Calu3 (cell line): ENCODE measurements at places on chromosomes 7 and 10. TPM values are rescaled to one million over a fixed set of nuclear protein-coding genes. Genes with fewer than 3 reads are reported as not detected.

- no peak overlapping the region for H3K27ac ChIP-seq
- H3K36me3 ChIP-seq, result no peaks in the 10 kb centered on the region
- peaks cover 7% of the 10 kb centered on the region for H3K4me1 ChIP-seq
- peaks cover 14% of the 10 kb centered on the region for H3K27me3 ChIP-seq
Observed at GRCh38 chr10:62981096-62981495, 152.0 kb upstream of the NRBF2 start.

DNA sequence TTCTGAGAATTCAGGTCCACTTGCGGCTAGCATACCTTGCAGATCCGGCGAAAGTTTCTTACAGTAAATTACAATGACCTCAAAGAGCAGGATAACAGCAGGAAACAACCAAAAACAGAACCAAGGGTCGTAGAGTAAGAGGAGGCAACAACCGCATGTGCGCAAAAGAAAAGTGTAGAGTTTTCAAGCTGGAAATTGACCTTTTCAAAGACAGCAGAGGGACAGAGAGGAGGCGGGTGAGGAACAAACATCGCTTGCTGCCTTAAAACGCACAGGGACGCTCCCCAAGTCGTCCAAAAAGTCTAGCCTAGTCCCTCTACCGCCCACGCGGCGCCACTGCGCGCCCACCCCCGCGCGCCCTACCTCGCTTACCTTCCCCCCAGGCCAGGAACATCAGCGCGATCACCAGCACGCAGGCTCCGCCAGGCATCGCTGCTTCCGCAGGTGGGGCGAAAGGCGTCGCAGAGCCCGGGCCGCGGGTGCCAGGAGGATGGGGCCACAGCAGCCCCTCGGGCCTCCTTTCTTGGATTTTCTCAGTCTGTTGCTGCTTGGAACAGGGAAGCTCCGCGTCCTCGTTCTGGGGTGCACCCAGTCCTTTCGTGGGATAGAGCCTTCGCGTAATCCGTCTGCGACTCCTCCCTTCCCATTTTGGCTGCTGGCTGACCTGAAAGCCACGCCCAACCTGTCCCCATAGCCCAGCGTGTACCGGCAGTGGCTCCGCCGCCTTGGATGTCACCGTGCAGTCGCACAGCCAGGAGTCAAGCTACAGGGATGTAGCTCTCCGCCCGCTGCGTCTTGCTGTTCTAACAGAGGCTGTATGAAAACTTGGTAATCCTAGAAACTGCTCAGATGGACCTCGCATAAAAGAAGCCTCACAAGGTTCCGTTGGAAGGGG, at the start of gene VWDE:
TSS of gene VWDE (minus strand) at position 579 of the 895 bp plus-strand sequence. CDS start at position 430, 149 bp downstream.
- peak within 1 kb of the TSS; percentile 98 for H3K4me3 ChIP-seq
- no peaks in the 10 kb centered on the region for H3K27me3 ChIP-seq
- H3K36me3 ChIP-seq, result peaks cover 29% of the 10 kb centered on the region
- DNase-seq, result peak; percentile 91

DNA sequence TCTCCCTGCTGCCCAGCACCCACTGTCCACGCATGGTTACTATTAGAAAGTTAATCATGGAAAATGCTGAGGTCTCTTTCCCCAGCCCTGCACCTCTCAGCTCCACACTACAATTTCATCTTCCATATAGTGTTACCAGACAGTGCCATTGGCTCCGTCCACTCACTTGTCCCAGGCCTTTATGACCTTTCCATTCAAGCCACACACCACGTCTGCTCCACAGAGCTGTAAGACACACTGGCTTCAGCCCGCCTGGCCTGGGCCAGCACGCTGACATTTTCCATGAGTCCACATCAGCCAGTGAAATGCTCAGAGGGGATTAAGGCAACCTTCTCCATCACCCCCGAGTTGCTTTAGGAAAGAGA, 118.7 kb downstream of the KCNMA1 start:
- H3K4me1 ChIP-seq, result peaks cover 18% of the 10 kb centered on the region
- H3K27ac ChIP-seq, result no peak overlapping the region
- peaks cover 61% of the 10 kb centered on the region for H3K27me3 ChIP-seq
- DNase-seq, result no peak

CUL1 gene
- 37.8 and 39.4 TPM in 2 replicates for total RNA-seq

SLC16A9 gene
- total RNA-seq, result 2.2 and 2.4 TPM in 2 replicates

ANKRD7 gene
- 0.42 TPM in 1 of 2 replicates, not detected in the other for total RNA-seq

ADIRF gene
- 2.2 TPM in 1 of 2 replicates, not detected in the other for total RNA-seq

DNA sequence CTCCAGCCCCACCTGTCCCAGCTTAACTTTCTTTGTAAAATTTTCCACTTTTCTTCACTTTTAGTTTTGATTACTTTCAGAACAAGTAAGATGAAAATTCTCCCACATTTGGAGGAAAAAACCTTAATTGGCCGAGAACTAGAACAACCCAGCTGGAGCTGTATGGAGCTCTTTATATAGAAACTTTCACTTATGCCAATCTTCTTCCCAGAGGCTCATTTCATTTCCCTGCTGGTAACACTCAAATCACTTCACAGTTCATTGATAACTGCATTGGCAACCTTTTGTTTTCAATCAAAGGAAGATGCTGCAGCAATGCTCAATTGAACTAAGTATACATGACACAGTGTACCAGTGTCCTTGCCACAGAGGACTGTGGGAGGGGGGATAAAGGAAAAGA, 176.2 kb upstream of the NOBOX start:
- DNase-seq, result no peak
- no peaks in the 10 kb centered on the region for H3K4me1 ChIP-seq
- H3K4me3 ChIP-seq, result no peak overlapping the region
- no peaks in the 10 kb centered on the region for H3K27me3 ChIP-seq
- H3K27ac ChIP-seq, result no peak overlapping the region

- peak; percentile 42 for DNase-seq
- H3K36me3 ChIP-seq, result peaks cover 3% of the 10 kb centered on the region
- H3K4me3 ChIP-seq, result no peak overlapping the region
Observed at GRCh38 chr10:119090968-119091367, 10.4 kb upstream of the EIF3A start.

DNA sequence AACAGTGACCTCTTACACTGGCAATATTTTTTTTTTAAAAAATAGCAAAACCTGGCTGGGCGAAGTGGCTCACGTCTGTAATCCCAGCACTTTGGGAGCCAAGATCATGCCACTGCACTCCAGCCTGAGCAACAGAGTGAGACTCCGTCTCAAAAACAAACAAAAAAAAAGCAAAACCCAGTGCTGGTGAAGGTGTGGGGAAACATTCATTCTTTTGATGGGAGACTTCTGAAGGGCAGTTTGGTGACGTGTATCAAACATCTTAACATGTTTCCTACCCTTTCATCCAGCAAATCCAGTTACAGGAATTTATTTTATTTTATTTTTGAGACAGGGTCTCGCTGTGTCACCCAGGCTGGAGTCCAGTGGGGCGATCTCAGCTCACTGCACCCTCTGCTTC, 58.0 kb downstream of the CHST3 start:
- H3K4me1 ChIP-seq, result peaks cover 14% of the 10 kb centered on the region
- H3K36me3 ChIP-seq, result peaks cover under 1% of the 10 kb centered on the region
- H3K4me3 ChIP-seq, result no peak overlapping the region

- H3K4me3 ChIP-seq, result no peak overlapping the region
- no peaks in the 10 kb centered on the region for H3K27me3 ChIP-seq
- H3K36me3 ChIP-seq, result no peaks in the 10 kb centered on the region
Observed at GRCh38 chr10:112643600-112644264, 196.7 kb downstream of the VTI1A start.

DNA sequence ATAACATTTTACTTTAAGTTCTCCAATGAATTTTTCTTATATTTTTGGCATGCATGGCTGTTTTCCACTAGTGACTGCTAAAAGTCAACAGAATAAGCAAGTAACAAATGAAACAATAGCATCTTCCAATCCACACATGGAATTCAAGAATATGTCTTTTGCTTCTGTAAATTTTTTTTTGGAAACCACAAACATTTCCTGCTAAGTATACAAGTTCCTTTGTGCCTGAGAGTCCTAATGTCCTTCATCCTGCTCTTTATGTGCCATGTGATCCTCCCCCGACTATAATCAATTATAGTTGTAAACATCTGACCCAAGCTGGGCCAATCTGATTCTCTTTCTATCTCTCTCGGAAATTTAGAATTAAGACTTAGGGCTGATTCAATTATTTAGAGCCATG, 61.2 kb downstream of the PPP1R3C start:
- no peak for DNase-seq
- no peaks in the 10 kb centered on the region for H3K36me3 ChIP-seq
- H3K4me1 ChIP-seq, result peaks cover 2% of the 10 kb centered on the region
- no peaks in the 10 kb centered on the region for H3K27me3 ChIP-seq
- no peak overlapping the region for H3K4me3 ChIP-seq

- no peak overlapping the region for H3K27ac ChIP-seq
- H3K36me3 ChIP-seq, result peaks cover 12% of the 10 kb centered on the region
- DNase-seq, result no peak
- peaks cover 7% of the 10 kb centered on the region for H3K4me1 ChIP-seq
Observed at GRCh38 chr10:112991888-112992491, 41.9 kb downstream of the TCF7L2 start.

TFEC gene
- not detected in 2 replicates for total RNA-seq

DNA sequence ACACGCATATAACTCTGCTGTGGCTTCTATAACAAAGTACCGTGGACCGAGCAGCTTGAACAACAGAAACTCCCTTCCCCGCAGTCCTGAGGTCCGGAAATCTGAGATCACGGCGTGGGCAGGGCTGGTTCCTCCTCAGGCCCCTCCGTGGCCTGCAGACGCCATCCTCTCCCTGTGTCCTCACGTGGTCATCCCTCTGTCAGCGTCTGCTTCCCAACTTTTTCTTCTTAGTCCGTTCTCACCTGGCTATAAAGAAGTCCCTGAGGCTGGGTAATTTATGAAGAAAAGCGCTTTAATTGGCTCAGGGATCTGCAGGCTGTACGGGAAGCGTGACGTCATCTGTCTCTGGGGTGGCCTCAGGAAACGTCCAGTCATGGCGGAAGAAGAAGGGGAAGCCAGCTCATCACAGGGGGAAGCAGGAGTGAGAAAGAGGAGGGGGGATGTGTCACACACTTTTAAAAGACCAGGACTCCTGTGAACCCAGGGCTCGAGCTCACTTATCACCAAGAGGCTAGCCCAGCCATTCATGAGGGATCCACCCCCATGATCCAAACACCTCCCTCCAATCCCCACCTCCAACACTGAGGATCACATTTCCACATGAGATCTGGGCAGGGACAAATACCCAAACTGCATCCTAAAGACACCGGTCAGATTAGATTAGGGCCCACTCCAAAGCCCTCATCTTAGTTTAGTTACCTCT, 91.2 kb upstream of the INSIG1 start:
- H3K27ac ChIP-seq, result peak overlapping the region; percentile 86
- no peaks in the 10 kb centered on the region for H3K27me3 ChIP-seq
- no peak for DNase-seq
- H3K4me1 ChIP-seq, result peaks cover 55% of the 10 kb centered on the region
- H3K36me3 ChIP-seq, result peaks cover 14% of the 10 kb centered on the region

- no peak overlapping the region for H3K27ac ChIP-seq
- no peaks in the 10 kb centered on the region for H3K36me3 ChIP-seq
- H3K27me3 ChIP-seq, result peaks cover 8% of the 10 kb centered on the region
- no peak for DNase-seq
Observed at GRCh38 chr7:37738321-37738720, 54.8 kb downstream of the GPR141 start.

PPIF gene
- 77.2 and 86.2 TPM in 2 replicates for total RNA-seq

GRCh38 chr7:922334-923107, 32.0 kb downstream of the ADAP1 start:
- peaks cover 67% of the 10 kb centered on the region for H3K4me1 ChIP-seq
- DNase-seq, result no peak
- peaks cover 84% of the 10 kb centered on the region for H3K36me3 ChIP-seq
- H3K27ac ChIP-seq, result peak overlapping the region; percentile 85
